H9 (cell line): ENCODE measurements at places on chromosomes 3 and 15.

- DNase-seq: no peak
Observed at GRCh38 chr3:65857327-65857726, 181.4 kb downstream of the MAGI1 start.

- DNase-seq: peak; percentile 79
Observed at GRCh38 chr15:55774113-55774970, 31.4 kb upstream of the PRTG start.

- DNase-seq: no peak
Observed at GRCh38 chr15:49830391-49830790, 209.5 kb downstream of the DTWD1 start.

GRCh38 chr3:14256046-14256445 lies 77.4 kb downstream of the LSM3 start:
- no peak for DNase-seq

- no peak for DNase-seq
Observed at GRCh38 chr15:31276596-31277298, 49.9 kb upstream of the KLF13 start.

DNA sequence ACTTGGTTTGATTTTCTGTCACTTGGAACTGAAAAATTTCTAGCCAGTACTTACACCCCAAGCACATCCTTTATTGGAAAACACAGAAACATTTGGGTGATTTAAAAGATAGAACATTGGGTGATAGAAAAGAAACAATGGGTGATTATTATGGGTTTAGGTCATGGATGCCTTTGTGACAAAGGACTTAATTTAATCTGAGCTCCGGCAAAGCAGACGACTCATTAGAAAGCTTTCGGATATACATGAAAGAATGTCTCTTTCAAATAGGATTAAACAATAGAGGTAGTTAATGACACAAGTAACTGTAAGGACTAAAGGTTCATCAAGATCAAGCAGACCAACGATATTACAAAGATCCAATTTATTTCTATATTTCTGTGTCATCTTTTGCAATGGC lies 37.3 kb upstream of the CNTN4 start:
- DNase-seq: no peak

GRCh38 chr3:127449486-127450212 lies 140.9 kb downstream of the TPRA1 start:
- DNase-seq: peak; percentile 5

DNA sequence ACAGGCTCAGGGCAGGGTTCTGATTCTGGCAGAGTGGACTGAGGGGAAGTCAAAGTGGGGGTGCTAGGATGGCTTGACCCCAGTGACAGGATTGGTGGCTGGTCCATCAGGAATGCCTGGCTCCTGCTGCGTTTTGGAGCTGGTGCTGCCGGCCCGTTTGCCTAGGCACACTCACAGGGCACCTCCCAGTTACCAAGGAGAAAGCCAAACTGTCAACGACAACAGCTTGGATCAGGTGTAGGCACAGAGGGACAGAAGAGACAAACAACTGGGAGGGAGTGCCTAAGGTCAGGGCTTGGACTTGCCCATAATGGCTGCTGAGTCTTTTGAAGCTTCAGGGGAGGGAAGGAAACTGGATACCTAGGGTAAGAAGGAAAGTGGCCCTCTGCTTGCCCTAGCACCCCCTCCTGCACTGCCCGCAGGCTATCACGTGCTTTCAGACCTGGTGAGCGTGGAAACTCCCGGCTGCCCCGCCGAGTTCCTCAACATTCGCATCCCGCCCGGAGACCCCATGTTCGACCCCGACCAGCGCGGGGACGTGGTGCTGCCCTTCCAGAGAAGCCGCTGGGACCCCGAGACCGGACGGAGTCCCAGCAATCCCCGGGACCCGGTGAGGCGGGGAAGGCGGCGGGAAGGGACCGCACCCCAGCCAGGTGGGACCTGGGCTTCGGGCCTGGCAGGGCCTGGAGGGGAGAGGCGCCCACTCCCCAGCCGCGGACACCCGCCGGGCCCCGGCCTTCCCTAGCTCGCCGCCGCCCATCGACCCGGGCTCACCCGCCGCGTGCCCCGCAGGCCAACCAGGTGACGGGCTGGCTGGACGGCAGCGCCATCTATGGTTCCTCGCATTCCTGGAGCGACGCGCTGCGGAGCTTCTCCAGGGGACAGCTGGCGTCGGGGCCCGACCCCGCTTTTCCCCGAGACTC lies 5.1 kb downstream of the DUOX1 start:
- peak; percentile 57 for DNase-seq
